ENCODE measurements at places on chromosomes 12 and 14. TPM values are rescaled to one million over a fixed set of nuclear protein-coding genes. Genes with fewer than 3 reads are reported as not detected.

- DNase-seq = no peak
Measured at GRCh38 chr14:45051180-45051579, 32.7 kb upstream of the PRPF39 start.

GRCh38 chr12:95390932-95391331 is 83.0 kb upstream of the METAP2 start:
- no peak for DNase-seq

DNA sequence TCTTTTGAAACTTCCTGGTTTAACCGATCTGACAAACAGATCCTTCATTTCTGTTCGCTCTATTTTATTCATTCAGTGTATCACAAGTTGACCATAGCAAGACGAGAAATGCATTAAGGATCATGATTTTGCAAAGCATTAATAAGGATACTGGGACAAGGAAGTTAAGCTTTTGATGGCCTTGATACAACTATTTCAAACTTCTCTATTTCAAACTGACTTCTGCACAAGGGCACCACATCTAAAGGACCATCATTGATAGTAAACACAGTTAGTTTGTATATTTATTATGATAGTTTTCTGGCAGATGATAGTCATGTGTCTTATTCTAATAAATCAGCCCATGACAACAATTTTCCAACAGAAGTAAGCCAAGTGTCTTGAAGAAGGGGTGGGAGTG is 25.8 kb upstream of the PLXNC1 start:
- no peak for DNase-seq

GRCh38 chr12:110948041-110948440 is 27.7 kb upstream of the MYL2 start:
- no peak for DNase-seq

- no peak for DNase-seq
Measured at GRCh38 chr12:18752947-18753346, 15.0 kb downstream of the CAPZA3 start.

- DNase-seq = no peak
Measured at GRCh38 chr12:15644700-15645099, 144.5 kb downstream of the EPS8 start.

DNA sequence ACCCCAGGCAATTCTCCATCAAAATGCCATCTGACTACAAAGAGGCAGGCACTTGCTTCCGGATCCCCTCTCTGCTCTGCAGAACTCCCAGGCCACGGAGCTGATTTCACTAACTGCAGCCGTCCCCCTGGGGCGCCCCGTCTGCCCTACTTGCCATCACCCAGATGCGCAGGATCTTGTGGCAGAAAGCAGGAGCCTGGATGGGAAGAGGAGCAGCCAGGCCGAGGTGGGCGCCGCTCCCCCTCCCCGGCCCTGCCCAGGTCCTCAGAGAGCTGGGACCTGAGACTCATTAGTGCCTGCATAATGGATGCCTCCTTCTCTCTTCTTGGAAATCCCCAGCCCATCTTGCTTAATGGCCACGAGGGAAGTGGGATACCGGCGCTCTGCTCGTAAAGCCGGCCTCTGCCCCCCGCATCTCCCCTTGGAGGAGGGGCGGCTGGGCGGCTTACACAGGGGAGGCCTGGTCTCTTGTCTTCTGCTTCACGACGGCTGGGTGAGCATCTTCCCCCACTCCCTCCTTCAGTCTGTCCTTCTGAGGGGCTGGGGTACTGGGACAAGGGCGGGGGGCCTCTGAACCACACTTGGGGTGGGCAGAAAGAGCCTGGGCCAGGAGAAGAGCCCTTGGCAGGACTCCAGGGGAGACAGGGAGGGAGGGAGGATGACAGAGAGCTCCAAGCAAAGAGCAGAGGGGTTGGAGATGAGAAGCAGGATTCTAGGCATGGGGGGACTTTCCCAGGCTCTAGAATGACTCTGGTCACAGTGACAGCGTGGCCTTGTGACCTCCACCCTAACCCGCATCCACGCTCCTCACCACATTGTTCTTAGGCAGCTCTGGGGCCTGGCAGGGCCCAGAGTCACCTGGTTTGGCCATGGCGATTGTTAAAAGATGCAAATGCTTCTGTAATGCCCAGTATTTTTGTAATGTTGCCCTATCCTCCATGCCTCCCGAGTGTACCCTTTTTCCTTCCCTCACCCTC is 19.4 kb upstream of the EML1 start:
- DNase-seq = no peak

DNA sequence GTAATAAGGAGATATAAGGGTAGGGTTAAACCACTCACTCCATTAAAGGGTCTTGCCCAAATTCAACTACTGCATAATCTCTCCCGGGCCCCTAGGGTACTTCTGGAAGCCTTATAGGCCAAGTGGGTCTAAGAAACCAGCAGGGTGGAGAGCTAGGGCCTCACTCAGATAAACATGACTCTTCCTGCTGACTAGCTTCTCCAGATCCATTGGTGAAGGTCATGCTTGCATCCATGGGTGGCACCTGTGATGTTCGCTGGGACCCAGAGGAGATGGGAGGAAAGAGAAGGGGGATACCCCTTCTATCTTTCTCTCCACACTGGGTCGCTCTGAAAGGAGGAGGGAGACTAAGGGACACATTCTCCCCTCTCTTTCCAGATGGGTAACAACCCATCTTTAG is 36.1 kb upstream of the HIGD1C start:
- DNase-seq = no peak

- peak; percentile 3 for DNase-seq
Measured at GRCh38 chr12:45388545-45388944, 172.7 kb downstream of the ANO6 start.

GRCh38 chr12:62588916-62589315 is 122.3 kb downstream of the MON2 start:
- DNase-seq = no peak

DNA sequence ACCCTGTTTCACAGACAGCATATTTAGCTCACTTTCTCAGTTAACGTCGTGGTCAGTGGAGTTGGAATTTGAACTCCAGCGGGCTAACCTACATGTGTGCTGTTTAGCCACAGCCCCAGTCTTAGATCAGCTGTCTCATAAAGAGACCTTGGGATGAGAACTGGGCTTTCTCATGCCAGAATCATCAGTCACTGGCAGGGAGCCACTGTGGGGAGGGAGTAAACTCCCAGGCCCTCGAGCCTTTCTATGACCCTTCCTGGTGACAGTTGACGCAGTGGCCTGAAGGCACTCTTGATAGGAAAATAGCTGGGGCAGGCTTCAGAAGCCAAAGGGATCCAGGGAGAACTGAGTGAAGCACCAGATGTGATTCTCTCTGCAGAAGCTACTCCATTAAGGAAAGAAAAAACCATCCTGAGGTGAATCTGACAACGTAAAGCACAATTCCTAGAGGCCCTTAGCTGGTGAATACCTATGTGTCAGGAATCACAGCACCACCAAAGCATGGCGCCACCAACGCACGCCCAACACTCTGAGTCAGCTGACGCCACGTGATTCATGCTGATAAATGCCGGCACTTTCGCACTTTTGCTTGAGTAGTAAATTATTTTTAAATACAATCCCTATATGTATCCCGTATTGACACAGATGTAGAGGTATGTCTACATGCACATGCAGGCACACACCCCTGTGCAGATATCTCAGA is 279.6 kb upstream of the TMEM132C start:
- peak; percentile 26 for DNase-seq

Gene FGF6
- total RNA-seq = not detected

Gene GDF3
- total RNA-seq = not detected

Gene VRTN
- total RNA-seq = not detected

Gene DDN
- 0.13 TPM for total RNA-seq

Gene SLC7A7
- not detected for total RNA-seq

Gene BLTP3B
- 20.3 TPM for total RNA-seq

Gene ZDHHC22
- not detected for total RNA-seq
